Stimulated activated naive CD4-positive, alpha-beta T cell (primary cell): ENCODE measurements at places on chromosomes 7 and 10.

DNA sequence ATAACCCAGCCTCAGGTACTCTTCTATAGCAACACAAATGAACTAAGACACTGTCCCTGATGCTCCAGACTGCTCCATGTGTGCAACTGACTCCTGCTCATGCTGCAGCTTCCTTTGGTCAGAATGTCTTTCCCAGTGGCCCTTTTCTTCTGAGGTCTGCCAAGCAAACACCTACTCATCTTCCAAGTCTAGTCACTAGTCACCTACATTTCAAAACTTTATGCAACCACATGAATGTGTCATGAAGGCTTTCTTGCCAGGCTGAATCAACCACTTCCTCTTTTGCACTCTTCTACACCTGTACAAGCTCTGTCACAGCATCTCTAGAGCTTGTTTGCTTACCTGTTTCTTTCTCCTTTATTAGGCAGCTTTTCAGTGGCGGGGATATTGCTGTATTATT, 75.8 kb downstream of the LSMEM1 start:
- no peak for DNase-seq

GRCh38 chr7:22361795-22362194, 4.8 kb upstream of the RAPGEF5 start:
- DNase-seq = no peak

GRCh38 chr7:155584763-155585531, 38.6 kb upstream of the CNPY1 start:
- no peak for DNase-seq

DNA sequence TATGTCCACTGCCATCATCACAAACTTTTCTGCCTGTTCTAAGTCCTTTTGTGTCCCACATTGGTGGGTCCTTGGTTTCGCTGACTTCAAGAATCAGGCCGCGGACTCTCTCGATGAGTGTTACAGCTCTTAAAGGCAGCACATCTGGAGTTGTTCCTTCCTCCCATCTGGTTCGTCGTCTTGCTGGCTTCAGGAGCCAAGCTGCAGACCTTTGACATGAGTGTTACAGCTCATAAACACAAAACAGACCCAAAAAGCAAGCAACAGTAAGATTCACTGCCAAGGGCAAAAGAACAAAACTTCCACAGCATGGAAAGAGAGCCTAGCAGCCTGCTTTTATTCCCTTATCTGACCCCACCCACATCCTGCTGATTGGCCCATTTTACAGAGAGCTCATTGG, 30.2 kb downstream of the ASNS start:
- no peak for DNase-seq

DNA sequence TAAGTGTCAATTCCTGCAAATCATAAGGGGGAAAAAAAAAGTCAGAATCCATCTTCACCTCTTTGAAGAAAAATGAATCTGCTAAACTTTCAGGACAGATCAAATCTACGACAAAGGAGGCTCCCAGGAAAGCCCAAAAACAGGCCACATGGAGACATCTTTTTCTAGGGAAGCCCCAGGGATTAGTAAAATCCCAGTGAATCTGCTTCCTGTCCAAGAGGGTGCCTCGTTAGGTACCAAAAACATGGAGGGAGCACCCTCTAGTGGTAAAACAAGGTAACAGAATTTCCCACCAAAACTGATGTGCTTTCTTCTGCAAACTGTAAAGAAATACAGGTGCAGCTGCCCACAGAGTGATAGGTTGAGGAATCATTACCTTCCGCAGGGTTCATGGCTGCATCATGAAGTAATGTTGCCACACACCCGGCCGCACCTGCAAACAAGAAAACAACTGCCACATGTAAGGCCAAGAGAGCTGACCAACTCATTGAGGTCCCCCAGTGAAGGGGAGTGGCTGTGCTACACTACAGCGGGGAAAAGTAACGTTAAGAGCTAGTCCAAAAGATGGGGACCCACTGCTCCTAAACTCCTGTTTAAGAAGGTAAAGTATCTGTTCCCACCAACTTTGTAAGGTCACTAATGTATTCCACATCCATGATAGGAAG, 7.9 kb downstream of the SLC25A28 start:
- no peak for DNase-seq

GRCh38 chr7:2649139-2649838, 17.5 kb downstream of the TTYH3 start:
- DNase-seq = no peak

- peak; percentile 63 for DNase-seq
Observed at GRCh38 chr7:47945261-47946015, 2.8 kb downstream of the PKD1L1 start.

- DNase-seq = no peak
Observed at GRCh38 chr10:31017534-31018355, 13.9 kb downstream of the ZNF438 start.

DNA sequence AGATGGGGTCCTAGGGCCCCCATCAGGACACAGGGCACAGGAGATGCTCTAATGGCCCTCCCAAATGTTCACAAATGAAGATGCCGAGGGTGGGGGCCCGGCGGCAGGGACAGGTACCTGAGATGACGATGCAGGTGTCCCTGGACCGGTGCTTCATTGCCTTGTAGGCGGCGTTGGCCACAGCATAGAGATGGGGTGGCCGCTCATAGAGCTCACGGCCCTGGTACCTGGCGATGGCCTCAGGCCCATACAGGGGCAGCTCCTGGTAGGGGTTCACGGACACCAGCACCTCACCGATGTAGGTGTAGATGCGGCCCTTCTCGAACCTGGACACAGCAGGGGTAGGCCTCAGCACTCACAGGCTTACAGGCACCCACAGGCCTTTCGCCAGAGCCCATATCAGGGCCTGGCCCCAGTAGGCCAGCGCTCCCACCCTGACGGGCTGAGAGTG, 2.0 kb downstream of the MYO1G start:
- DNase-seq = no peak

GRCh38 chr10:100890141-100890672, 22.6 kb upstream of the SLF2 start:
- no peak for DNase-seq

DNA sequence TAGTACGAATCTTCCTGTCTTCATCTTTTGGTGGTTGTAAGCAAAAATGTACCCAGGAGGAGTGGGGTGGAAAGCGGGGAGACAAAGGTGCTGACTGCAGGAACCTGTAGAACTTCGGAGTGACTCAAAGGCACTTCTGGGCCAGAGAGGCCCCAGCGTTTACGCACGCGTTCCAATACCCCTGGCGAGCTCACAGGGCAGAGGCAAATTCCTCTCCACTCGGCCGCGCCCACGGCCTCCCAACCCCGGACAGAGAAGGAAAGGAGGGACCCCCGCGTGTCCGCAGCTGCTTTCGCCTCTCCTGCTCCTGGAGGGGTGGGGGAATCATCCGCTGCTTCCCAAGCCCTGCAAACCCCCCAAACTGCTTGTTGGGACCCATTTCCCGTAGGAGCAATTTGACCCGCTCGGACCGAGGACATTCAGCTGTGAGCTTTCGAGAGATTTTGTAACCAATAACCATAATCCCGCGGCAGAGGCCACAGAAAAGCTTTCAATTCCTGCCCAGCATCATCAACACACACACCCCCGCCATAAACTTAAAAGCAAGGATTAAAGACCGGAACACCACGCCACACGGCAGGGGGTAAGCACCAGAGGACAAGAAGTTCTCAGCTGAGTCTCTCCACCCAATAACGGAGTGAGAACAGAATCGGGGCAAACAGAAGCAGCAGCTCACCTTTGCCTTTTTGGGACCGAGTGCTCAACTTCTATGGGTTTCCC, 2.3 kb downstream of the IGF2BP3 start:
- no peak for DNase-seq

- DNase-seq = no peak
Observed at GRCh38 chr10:124538706-124539105, 77.1 kb downstream of the LHPP start.

DNA sequence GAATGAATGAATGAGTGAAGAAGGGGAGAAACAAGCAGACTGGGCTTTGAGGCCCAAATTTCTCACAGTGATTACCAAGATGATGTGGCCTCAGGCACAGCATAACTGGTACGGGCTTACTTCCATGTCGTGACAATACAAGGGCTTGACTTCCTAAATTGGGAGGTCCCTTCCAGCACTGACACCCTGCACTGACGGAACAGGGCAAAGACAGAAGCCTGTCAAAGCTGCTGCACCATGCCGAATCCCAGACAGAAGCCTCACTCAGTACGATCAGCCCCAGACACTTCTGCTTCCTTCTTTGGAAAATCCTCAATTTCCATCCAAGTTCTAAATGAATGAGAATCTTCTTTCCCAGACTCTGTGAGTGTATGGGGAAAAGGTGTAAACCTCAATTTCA, 51.9 kb downstream of the GNA12 start:
- DNase-seq = no peak

GRCh38 chr7:75869776-75870379, 9.0 kb upstream of the RHBDD2 start:
- DNase-seq = no peak

GRCh38 chr10:132460691-132461090, 63.7 kb downstream of the PWWP2B start:
- no peak for DNase-seq

DNA sequence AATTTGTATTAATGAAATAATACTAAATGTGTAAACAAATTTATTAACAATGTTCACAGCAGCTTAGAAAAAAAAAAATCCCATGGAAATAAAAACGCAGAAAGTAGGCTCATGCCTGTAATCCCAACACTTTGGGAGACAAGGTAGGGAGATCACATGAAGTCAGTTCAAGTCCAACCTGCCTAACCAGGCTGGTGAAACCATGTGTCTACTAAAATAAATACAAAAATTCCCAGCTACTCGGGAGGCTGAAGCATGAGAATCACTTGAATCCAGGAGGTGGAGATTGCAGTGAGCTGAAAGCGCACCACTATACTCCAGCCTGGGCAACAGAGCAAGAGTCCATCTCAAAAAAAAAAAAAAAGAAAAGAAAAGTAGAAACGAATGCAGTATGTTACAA, 36.2 kb downstream of the LARP4B start:
- DNase-seq = no peak

GRCh38 chr7:81684514-81685269, 85.2 kb downstream of the HGF start:
- DNase-seq = no peak

- peak; percentile 61 for DNase-seq
Observed at GRCh38 chr7:73738220-73738611, 386 bp downstream of the ABHD11 start.

GRCh38 chr10:105840288-105840770, 1199.2 kb downstream of the SORCS3 start:
- DNase-seq = no peak

GRCh38 chr7:106964466-106964865, 80.0 kb upstream of the PRKAR2B start:
- DNase-seq = no peak

- DNase-seq = no peak
Observed at GRCh38 chr7:101207459-101207858, 6.6 kb upstream of the MOGAT3 start.

DNA sequence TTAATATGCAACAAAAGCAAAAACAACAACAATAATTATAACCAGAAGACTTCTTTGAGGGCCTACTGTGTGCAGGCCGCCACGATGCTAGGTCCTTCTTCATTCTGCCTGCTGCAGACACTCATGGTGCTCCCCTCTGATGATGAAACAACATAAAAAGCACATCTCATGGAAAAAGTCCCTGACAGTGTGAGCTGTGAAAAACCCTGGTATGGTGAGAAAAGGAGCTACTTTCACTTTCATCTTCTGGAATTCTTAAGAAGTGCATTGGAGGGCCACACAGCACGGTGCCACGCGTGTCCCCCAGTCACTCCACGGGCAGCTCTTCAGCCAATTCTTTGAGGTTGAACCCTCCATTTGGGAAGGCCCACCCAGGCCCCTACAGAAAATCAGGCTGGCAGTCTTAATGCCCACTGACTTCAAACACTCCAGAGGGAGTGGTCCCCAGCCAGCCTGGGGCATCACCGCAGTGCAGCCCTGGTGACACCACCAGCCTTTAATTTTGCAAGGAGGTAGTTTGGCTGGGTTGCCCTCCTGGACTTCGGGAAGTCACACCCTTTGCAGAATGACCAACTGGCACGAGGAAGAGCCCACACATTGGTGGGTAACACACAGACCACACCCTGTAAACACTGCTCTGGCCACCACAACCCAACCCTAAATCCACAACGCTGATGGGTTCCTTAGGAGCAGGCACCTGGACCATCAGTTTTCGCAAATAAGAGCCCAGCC, 7.7 kb downstream of the KCNMA1 start:
- DNase-seq = no peak

DNA sequence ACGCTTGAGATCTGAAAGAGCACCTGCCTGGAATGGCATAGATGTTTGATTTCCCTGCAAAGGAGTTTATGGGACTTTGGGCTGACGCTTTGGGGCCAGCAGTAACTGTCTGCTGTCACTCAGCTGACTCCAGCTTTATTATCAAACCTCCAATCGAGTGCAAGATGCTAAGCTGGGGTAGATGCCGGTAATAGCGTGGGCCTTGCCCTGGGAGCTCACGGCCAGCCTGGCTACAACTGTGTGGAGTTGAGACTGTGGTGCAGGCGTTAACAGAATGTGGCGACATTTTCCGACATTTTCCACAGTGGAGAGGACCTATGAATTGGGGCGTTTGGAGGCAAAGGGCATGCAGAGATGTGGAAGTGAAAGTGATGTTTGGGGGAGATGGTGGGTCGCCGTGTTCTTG, 1.3 kb downstream of the CHST12 start:
- DNase-seq = no peak

- no peak for DNase-seq
Observed at GRCh38 chr10:31704195-31704594, 224.4 kb downstream of the ARHGAP12 start.
